ENCODE measurements at places on chromosomes 4 and X.

DNA sequence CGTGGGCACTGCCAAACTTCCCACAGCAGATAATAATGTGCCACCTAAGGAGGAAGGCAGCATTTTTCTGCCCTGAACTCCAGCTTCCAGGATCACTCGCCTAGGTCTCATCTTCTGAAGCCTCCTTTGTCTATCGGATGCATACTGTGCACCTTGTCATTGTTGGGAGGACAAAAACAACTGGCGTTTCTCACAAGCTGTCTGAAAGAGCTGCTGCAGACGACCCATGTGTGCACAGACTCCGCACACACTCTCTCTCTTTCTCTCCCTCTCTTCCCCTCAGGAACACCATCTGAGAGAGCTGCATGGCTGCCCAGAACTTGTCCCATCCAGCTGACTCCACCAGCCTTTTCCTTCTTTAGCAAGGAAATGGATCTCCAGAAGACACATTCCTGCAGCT, 83.0 kb downstream of the MAML3 start:
- DNase-seq, result no peak

- no peak for DNase-seq
Observed at GRCh38 chrX:57083143-57083542, 38.2 kb downstream of the SPIN2B start.

- no peak for DNase-seq
Observed at GRCh38 chrX:41789374-41789773, 65.4 kb downstream of the GPR82 start.

GRCh38 chr4:680091-680490, 5.7 kb downstream of the MYL5 start:
- no peak for DNase-seq

GRCh38 chr4:122687531-122688061, 44.9 kb upstream of the BBS12 start:
- DNase-seq, result no peak

DNA sequence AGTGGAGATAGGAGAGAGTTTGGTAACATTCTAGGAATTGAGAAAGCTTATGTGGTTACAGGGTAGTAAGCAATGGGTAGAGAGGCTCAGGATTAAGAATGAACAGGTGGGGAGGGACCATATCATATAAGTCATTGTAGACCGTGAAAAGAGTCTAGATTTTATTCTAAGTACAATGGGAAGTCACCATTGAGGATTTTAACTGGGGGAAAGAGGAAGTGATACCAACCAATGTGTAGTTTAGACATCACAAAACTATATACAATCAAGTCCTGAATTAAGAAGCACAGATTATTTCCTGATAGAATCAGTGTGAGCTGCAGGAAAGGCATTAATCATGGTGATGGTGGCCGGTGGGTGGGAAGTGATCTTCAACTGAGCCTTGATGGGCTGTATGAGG, 178.3 kb upstream of the ZIC3 start:
- no peak for DNase-seq
